ENCODE measurements at places on chromosomes 5 and 9.

DNA sequence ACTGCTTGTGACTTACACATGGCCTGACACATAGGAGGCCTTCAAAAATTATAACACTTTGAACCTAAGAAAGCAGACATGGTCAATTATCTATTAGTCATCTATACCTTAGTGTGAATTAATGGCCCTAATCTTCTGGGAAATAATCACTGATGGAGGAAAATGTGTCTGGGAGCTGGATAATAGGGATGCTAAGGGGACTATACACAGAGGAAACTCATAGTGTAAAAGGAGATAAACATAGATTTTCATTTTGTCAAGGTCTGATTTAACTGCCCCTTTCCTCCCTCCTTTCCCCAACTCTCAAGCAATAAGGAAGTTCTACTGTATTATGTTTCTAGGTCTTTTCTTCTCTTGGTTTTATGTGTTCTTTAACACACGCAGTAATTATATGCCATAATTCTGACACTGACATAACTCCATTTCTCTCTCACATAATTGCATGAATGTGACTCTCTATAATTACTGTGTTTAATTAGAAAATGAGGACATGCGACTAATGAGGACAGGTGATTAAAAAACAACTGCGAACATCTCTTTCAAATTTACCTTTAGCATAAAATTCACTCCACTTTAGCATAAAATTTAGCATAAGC, 18.7 kb upstream of the PRELID2 start:
- DNase-seq = no peak

DNA sequence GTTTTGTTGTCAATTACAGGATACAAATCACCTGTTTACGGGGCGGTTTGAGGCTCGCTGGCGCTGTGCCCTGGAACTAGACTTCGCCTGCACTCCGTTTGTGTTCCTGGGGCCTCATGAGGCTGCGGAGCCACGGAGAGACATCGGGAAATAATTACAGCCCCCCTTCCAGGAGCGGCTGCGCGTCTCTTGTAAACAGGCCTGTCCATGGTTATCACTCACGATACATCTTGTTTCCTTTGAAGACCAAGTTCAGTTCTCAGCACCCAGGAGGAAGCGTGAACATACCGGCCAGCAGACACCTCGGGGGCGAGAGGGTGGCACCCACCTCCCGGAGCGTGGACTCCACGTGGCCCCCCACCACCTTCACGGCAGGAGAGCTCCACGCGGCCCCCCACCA, 297.1 kb upstream of the IRX4 start:
- no peak for DNase-seq

GRCh38 chr9:87513161-87513560, 15.5 kb downstream of the DAPK1 start:
- DNase-seq = no peak

GRCh38 chr5:175382171-175382570, 61.8 kb downstream of the DRD1 start:
- no peak for DNase-seq

- no peak for DNase-seq
Measured at GRCh38 chr9:88339317-88339716, 48.9 kb upstream of the SPIN1 start.

DNA sequence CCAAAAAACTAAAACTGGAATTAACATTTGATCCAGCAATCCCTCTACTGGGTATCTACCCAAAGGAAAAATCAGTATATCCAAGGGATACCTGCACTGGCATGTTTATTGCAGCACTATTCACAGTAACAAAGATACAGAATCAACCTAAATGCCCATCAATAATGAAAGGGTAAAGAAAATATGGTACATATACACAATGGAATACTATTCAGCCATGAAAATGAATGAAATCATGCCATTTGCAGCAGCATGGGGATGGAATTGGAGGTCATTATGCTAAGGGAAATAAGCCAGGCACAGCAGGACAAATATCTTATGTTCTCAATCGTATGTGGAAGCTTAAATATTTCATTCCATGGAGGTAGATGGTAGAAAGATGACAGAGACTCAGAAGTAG, 9.7 kb downstream of the VLDLR start:
- DNase-seq = no peak

- no peak for DNase-seq
Measured at GRCh38 chr5:115435065-115435777, 109.4 kb downstream of the FEM1C start.

GRCh38 chr5:1785062-1785461, 14.6 kb downstream of the MRPL36 start:
- no peak for DNase-seq

DNA sequence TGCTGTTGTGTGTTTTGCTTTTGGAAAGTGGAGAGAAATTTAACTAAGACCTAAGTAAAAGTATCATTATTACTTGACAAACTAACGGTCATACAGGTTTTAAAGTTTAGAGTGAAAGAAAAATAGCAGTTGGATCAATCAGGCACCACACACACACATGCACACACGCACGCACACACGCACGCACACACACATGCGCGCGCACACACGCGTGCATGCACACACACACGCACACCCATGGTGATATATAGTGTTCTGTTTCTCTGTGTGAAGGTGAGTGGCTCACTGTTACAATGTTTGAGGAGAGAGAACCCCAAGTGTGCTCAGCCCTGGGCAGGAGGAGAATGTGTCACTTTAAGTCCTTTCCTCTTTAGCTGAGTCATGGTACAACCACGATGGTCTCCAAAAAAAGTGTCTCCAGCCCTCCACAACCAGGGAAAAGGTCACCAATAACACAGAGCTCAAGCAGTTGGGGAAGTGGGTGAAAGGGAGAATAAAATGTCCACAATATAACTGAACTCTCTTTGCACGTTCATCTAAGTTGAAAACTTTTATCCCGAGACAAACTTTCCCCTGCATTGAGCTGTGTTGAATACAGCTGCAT, 3.2 kb downstream of the ZNF366 start:
- no peak for DNase-seq

GRCh38 chr9:8186560-8186959, 387.0 kb upstream of the DMAC1 start:
- no peak for DNase-seq

DNA sequence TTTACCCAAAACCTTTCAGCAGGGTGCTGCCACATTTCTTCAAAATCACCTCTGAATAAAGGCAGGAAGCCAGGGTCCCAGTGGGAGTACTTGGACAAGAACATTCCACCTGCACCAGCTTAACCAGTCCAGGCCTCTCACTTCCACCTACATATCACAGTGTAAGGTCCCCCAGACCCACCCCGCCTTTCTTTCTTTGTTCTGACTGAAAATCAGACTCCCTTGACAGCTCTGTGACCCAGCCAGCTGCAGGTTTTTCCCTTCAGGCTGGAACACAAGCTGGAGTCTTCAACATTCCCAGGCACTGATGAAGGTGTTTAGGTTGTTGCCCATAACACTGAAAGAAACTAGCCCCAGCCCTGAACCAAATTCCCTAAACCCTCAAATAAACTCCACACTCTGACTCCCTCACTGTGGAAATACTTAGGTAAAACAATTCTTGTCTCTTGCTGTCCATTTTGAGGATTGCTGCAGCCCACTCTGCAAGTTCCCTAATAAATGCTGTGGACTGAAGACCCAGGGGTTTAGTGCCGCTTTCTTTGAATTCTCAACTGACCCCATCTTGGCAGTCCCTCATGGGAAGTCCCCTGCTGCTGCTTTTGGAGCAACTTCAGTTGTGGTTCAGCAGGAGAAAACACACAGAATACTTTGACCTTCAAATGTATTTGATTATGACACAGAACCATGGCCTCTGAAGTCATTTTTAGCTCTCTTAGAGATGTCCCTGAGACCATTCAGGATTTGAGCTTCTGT, 24.8 kb downstream of the P4HA2 start:
- no peak for DNase-seq

DNA sequence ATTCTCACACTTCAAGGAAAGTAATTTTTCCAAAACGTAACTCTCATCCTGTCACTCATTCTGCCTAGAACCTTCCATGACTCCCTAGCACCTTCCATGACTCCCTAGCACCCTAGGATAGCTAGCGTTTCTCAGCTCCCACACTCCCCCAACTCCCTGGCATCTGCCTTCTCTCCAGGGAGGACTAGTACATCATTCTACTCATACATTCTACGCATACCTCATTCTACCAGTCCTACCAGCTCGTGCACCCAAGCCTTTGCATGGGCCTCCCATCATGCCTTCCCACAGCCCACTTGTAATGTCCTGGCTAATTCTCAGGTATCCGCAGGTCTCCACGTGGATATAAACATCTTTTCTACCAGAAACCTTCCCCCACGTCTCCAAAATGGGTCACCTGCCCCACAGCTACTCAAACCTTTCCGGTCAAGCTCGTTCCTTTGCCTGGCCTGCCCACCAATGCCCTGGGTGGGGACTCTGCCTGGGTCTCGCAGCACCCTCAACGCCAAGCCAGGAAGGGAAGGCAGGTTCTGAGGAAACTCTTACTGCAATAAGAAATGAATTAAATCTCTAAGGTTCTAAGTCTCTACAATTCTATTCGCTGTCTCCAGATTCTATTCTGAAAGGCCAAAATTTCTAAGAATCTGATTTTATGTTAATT, 930 bp downstream of the ANKS6 start:
- no peak for DNase-seq

- no peak for DNase-seq
Measured at GRCh38 chr5:134127376-134127861, 12.9 kb downstream of the TCF7 start.

DNA sequence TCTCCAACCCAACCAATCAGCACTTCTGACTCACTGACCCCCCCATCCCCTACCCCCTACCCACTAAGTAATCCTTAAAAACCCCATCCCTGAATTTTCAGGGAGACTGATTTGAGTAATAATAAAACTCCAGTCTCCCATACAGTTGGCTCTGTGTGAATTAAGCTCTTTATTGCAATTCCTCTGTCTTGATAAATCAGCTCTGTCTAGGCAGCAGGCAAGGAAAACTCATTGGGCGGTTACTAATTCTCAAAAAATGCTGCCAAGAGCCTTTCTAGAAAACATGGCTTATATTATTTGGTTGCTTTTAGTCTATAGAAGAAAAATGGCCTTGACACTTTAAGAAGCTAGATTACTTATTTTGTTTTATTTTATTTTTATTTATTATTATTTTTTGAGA, 131.7 kb downstream of the SUSD1 start:
- DNase-seq = no peak

GRCh38 chr5:83322273-83322924, 149.1 kb upstream of the VCAN start:
- no peak for DNase-seq

- no peak for DNase-seq
Measured at GRCh38 chr5:74017786-74018211, 391.8 kb downstream of the ARHGEF28 start.

GRCh38 chr9:132412089-132412488, 2.1 kb downstream of the CFAP77 start:
- DNase-seq = no peak

DNA sequence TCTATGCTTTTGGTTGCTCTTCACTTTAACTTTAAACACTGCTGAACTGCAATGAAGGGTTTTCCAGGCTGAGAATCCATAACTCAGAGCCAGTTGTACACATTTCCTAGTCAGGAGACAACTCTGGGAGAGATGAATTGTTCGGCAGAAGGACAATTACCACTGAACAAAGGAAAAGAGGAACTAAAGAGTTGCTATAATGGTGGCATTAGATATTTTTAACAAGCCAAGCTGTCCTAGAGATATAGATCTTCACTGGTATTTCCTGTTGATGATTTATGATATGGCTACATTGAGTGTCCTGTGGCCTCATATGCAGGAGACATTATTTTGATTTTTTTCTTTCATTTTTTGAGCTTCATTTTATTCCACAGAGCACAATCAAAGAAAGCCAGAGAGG, 219.1 kb upstream of the PCSK5 start:
- no peak for DNase-seq

DNA sequence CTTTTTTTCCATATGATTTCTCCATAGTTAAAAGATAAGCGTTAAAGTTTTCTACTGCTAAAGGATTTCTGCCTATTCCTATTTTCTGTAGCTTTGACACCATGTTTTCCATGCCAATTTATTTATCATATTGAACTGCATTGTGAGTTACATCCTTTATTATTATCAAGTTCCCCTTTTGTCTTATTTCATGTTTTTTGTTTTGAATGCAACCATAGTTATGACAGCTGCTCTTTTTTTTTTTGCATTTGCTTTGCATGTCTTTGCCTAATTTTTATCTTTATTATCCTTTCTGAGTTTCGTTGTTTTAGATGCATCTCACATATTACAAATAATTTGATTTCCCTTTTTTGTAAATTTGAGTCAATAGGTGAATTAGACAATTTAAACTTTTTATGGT, 161.5 kb downstream of the DEPDC1B start:
- DNase-seq = no peak

- DNase-seq = no peak
Measured at GRCh38 chr5:83522446-83522845, 50.9 kb downstream of the VCAN start.

- DNase-seq = no peak
Measured at GRCh38 chr9:124457079-124457886, 7.0 kb downstream of the ADGRD2 start.

- DNase-seq = no peak
Measured at GRCh38 chr5:35202319-35203111, 27.8 kb downstream of the PRLR start.

GRCh38 chr9:91810286-91810905, 139.6 kb downstream of the ROR2 start:
- DNase-seq = no peak

GRCh38 chr9:121902461-121903135, 190.5 kb downstream of the TTLL11 start:
- DNase-seq = no peak

- DNase-seq = no peak
Measured at GRCh38 chr5:14219800-14220512, 76.8 kb downstream of the TRIO start.

DNA sequence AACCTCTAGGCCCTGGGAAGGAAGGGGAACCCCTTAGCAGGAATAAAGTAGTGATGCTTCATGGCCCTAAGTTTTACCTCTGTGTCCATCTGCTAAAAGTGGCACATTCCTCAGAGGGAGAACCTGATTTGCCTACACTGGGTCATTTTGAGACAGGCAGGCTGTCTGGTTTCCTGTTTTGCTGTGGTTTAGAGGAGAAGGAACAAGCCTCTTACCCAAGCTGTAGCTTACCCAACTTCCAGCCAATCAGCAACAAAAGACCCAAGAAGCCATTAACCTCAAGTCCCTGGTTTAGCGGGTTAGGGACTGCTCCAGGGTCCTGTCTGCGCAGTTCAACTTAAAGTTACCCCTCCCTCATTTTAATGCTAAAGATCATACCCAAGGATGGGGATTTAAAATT, 411.0 kb downstream of the MAT2B start:
- DNase-seq = no peak

DNA sequence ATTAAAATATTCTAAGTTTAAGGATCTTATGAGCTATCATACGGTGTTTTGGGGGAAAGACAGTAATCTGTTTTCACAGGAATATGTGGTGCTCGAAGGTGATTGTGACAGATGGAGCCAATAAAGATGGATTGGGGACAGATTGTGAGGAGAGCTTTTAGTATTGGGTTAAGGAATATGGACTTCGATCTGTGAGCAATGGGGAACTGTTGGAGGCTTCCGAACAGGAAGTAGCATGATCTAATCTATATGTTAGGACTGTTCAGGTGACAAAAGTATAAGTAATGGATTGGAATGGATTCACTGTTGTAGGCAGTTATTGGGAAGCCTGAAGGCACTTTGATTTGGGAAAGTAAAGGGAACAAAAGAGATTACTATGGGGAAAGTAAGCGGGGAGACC, 7.4 kb upstream of the ELL2 start:
- no peak for DNase-seq

- no peak for DNase-seq
Measured at GRCh38 chr9:13139641-13140171, 139.8 kb downstream of the MPDZ start.

Measured in ovary (tissue), 10 donors.